ENCODE measurements at places on chromosomes 5 and 9.

DNA sequence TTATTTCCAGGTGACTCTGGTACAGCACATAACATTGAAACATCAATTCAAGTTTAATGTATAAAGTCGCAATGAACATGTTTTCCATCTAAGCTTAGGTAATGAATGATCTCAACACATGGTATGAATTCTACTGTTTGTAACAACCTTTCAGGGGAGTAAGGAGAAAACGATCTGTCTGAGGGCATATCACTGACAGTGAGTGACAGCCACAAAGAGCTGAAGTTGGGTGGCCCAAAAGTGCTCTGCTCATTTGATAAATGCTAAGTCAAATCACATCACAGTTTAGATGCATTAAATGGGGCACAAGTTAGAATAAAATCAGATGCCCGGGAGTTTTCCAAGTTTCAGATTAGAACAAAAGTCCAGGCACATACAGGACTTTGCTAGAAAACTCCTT, 1.2 kb downstream of the FANCC start:
- DNase-seq, result peak; percentile 31

GRCh38 chr9:22054529-22054928, 45.4 kb upstream of the CDKN2B start:
- DNase-seq, result no peak

DNA sequence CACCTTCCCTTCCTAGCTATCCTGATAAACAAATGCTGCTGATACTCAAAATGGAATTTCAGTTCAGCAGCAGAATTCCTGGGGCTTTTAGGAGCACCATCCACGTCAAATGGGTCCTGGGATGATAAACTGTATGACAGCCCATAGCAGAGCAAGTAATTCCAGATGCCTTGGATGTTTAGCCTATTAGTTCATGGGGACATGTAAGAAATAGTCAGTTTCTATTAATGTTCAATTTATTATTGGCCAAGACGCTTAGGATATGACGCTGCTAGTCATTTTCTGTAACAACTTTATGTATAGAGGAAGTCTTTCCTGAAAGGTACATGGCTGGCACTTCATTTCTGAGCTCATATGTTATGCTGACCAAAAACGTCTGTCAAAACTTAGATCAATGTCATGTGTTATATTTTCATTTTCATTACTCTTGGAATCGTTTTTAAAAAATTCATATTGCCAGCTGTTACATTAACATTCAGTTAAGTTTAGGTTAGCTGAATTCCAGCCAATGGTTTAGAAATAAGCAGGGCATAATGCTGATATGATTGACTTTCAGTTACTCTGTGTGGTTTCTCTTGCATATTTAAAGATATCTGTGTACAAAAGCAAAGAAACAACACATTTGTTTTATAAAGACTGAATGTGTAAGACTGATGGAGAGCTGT, 243.8 kb downstream of the CSNK1G3 start:
- no peak for DNase-seq

DNA sequence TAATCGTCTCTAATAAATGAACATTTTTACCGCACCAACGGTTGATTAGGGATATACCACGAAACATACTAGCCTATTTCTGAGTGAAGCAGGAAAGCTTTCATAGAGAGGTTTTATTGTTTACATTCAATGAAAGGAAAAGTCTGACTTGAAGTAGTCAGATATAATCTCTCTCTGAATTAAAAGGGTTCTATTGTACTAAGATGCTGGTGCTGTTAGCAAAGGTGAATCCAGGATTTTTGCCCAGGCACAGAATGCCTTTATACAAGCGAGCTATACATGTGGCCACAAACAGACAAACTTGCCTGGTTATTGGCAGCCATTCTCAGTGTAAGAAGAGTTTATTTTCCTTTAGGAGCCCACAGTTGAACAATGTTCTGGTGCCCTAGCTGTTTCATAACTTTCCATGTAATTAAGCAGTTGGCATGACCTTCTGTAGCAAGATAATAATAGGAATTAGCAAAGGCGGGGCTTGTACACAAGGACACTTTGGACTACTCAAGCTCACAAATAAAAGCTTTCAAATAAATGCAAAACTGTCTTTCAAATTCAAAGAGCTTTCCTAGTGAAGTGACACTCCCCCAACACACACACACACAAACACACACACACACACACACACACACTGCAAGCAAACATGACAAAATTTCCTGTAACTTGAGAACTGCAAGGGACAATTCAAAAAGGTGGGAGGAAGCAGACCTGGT, 198.7 kb upstream of the MAP3K1 start:
- peak; percentile 29 for DNase-seq

- DNase-seq, result no peak
Measured at GRCh38 chr5:132020568-132021339, 9.3 kb upstream of the ACSL6 start.

DNA sequence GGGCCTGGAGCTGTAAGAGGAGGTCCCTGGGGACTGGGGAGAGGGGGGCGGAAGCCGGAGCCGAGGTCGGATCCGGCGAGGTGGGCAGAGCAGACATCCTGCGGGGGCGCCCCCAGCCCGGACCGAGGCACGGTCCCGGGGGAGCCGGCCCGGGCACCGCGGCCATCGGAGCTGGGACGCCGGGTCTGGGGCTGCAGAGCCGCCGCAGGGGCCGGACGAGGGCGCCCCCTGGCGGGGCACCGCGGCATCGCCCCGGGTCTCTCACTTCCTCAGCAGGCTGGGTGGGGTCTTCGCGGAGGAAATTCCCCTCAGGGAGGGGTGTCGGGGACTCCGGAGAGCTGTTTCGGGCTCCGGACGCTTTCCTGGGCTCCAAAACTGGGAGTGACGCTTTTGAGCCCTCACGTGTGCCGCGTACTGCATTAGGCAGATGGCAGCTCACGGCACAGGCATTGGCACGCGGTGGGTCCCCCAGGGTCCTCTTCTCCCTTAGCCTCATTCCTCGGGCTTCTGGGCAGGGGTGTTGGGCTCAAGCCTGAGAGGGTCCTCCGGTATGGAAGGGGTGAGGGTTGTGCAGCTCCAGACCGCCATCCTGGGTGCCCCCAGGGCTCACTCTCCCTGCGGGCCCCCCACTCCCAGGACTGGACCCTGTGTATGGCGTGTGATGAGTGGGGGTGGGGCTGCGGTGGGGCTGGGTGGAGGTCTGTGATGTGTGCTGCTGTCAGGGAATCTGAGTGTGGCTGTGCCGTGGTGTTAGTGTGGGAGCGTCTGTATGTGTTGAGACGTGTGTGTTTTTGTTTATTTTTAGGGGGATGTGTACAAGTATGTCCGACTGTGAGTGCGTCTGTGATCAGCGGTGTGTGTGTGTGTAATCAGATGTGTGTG, 29.6 kb downstream of the LHX2 start:
- no peak for DNase-seq

DNA sequence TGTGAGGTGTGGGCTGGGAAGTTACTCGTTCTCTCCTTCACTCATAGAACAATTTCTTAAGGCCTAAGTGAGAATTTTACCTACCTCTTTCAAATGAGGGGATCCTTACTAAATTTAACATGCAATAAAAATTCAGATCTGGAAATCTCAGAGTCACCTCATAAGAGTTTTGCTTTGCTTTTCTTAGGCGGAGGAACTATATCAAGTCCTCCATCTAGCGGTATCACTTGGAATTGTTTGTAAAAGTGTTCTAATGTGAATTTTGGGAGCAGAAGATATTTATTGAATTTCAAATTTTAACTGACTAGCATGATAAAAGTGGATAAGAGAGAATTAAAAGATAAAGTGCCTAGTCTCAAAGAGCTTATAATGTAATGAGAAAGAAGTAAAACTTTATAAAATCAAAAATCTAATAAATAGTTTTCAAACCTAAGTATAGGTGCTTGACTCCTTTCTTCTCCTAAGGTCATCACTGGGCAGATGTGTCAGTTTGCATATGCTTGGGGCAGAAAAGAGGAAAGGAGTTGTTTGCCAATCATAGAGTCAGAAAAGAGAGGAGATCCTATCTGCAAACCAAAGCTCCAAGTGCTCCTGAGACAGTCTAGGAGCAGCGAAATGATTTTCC, 145.7 kb upstream of the DAB2 start:
- peak; percentile 28 for DNase-seq

GRCh38 chr5:123182072-123182471, 93.0 kb downstream of the PRDM6 start:
- DNase-seq, result no peak

GRCh38 chr5:27705661-27706060, 667.3 kb upstream of the CDH9 start:
- no peak for DNase-seq

- no peak for DNase-seq
Measured at GRCh38 chr5:22918511-22918910, 65.4 kb upstream of the CDH12 start.

- DNase-seq, result peak; percentile 71
Measured at GRCh38 chr5:150473673-150474358, 24.3 kb upstream of the RPS14 start.

DNA sequence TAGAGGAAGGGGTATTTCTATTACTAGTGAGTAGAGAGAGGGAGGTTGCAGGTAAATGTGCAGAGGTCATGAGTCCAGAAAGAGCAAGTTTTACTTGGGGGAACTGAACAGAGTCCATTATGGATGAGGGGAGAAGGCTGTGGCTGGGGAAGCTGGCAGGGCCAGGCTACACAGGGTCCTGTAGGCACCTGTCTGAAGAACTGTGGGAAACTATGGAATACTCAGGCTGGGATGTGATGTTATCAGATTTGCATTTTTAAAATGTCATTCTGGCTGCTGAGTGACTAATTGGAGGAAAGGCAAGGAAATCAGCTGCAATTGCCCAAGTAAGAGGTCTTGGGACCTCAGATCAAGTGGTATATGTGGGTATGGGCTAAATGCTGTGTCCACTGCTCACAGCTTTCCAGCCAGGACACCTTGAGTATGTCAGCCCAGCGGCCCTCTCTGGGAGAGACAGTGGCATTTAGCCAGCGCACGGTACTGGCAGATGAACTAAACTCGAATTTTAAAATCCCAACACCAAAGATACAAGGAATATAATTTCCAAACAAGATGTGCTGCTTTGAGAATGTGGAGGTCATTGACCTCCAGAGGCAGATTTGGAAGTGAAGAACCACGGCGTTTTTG, 49.1 kb downstream of the FGF1 start:
- DNase-seq, result no peak

GRCh38 chr5:88667496-88668201, 215.3 kb downstream of the MEF2C start:
- no peak for DNase-seq

DNA sequence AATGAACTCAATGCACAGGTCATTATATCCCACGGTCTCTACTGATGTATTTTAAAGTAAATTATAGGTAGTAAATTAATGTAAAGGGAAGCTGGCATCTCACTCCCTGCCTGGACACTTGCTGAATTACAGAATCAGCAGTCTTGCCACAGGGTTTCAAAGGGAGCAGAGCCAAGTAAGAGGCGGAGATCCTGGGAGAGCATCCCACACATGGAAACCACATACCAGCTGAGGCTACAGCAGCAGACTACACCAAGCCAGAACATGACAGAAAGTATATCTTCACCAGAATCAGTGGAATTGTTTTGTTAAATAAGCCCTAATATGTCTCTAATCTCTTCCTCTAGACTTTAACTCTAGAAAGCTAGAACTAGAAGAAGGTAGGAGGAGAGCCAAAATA, 1689.2 kb upstream of the WWC1 start:
- DNase-seq, result no peak

GRCh38 chr5:149724884-149725283, 5.2 kb upstream of the PPARGC1B start:
- no peak for DNase-seq

- no peak for DNase-seq
Measured at GRCh38 chr5:91125916-91126315, 257.2 kb downstream of the ARRDC3 start.

DNA sequence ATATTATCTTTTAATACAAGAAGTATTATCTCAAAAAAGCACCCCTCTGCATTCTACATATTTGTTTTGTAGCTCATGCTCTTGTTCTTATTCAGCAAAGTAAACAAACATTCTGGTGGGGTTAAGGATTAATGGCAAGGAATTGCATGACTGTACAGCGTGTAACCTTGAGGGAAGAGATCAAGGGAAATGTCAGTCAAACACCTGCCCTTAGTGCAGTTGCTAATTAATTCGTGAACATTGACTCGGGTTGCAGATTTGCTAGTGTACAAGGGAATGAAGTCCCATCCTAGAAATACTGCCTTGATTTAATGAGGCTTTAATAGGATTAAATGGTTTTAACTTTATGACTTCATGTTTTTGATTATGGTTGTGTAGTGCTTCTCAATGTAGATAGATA, 1758.1 kb downstream of the MAT2B start:
- peak; percentile 19 for DNase-seq

- DNase-seq, result no peak
Measured at GRCh38 chr9:130373679-130374325, 71.0 kb upstream of the ASS1 start.

DNA sequence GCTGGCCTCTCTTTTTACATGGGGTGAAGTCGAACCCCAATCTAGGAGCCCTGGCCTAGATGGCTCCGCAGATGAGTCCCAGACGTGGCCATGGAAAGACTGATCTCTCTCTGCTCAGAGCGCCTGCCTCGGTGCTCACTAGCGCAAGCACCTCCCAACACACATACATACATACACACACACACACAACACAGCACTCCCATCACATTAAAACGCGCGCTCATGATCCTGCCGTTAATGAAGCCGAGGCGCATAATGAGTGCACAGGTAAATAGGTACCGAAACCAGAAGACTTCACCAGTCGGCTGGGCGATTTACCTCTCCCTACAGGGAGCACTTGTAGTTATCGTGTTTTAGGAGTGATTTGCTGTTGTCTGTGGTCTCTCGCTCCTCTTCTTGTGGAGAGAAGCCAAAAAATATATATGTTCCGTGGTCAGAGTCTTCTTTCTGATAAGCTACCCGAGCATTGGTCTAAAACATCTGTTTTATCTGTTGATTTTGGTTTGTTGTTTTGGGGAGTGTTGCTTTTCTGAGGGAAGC, 207.7 kb downstream of the MEF2C start:
- DNase-seq, result peak; percentile 67

DNA sequence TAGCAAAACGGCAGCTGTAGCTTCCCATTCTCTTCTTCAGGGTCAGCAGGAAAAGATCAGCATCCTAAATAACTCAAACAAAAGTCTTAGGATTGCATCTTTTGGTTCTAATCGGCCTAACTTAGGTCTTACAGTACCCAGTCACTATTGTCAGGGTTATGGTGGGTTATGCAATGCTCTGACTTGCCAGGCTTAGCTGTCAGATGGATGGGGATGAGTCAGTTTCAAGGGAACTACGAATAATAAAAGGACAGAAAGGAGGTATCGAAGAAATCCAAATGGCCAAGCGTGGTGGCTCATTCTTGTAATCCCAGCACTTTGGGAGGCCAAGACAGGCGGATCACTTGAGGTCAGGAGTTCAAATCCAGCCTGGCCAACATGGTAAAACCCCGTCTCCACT, 46.5 kb downstream of the PPP1R2B start:
- no peak for DNase-seq

DNA sequence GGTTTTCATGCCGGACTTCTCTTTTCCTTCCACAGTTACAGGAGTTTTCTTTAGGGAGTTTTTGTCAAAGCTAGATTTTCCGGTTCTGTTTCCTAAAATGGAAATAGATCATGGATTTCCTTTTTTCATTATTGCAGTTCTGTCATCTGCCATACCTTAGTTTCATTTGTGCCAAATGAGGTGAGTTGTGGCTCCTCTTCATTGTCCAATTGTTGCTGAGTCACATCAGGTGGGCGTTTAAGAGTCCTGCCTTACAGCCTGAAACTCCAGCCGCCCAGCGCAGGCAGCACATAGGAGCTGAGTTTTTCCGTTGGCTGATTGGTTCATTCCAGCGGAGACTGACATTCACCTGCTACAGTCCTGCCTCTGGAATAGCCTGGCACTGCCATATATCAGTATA, 14.1 kb downstream of the SLC25A25 start:
- peak; percentile 86 for DNase-seq

Data from SW480 (cell line).